ENCODE measurements at places on chromosomes 7 and 10.

- no peak for DNase-seq
Observed at GRCh38 chr10:80392250-80392649, 16.1 kb upstream of the PRXL2A start.

DNA sequence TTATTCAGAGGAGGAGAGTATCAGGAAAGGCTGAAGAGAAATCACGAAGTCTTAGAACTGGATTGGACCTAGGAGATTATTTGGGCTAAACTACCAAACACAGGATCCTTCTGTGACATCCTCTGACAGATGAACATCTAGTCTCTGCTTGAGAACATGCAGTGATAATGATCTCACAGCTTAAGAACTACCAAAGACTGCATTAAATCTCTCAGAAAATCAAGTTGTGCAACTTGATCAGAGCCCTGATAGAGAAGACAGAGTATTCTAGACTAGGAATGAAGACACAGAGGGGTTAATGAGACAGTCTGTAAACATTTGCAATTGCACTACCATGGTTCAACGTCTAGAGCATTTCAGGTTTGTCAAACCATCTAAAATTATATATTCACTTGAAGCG lies 37.1 kb upstream of the AGBL3 start:
- DNase-seq = peak; percentile 16

DNA sequence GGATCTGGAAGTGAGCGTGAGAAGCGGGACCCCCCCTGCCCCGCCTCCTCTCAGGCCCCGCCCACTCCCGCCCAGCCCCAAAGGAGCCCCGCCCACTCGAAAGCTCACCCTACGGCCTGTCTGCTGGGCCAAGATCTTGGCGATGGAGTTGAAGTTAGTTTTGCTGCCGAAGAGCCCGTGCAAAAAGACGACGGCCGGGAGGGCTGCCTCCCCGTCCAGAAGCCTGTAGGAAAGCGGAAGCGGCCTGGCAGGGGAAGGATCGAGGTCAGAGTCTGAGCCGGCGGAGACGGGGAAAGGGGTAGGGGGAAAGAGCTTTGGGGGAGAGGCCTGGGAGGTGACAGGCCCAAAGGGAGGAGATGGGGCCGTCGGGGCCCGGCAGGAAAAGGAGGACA lies 386 bp downstream of the ABHD11 start:
- DNase-seq = peak; percentile 93

GRCh38 chr10:84340187-84340586 lies 11.8 kb downstream of the CCSER2 start:
- DNase-seq = no peak

DNA sequence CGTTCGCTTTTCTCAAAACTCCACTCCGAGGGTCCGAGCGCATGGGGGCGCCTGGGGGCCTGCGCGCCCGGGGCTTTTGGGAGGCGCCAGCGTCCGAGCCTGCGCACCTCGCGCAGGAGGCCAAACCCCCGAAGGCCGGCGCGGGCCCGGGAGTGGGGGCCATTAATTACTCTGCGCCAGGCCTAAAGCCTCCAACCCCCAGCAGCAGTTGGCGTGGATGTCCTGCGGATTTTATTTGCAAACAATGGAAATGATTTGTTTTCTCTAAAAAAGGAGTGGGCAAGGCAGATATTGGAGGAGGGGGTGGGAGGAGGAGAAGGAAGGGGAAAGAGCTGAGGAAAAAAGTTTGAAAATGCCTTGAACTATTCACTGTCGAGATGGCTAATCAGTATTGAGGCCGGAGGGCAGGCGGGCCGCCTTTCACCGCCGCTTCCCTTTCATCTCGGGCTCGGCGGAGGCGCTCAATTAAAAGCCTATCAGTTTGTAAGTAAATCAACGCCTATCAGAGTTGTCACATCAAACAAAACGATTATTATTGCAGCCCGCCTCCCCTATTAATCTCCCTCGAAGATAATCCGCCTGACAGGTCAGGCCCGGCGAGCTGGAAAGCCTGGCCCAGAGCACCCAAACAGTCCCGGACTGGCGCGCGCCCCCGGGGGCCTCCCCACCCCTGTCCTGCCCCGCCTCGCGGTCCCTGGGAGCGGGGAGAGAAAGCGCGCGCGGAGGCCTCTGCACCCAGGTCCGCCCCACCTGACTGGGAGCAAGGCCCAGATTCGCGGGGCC lies 3.4 kb upstream of the ZNF503 start:
- DNase-seq = no peak

DNA sequence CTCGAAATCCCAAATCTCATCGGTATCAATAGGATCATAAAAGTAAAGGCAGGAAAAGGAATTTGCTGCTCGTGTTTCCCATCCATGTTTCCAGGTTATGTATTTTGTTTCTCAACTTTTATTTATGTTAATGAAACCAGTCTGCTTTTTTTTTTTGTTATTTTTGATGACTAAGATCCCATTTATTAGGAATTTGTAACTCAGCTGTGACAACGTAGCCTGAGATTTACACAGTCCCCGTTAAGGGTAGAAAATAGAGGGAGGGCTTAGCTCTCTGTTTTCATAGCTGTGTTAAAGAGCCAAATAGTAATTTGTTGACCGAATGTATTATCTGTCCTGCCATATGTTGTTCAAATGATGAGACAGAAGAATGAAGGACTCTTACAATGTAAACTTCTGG lies 164.0 kb downstream of the MGMT start:
- no peak for DNase-seq

GRCh38 chr7:100952641-100953040 lies 3.3 kb downstream of the MUC3A start:
- DNase-seq = no peak

GRCh38 chr10:49387071-49387470 lies 8.8 kb downstream of the DRGX start:
- peak; percentile 73 for DNase-seq

- no peak for DNase-seq
Observed at GRCh38 chr10:7085913-7086589, 324.8 kb downstream of the SFMBT2 start.

- no peak for DNase-seq
Observed at GRCh38 chr7:96061844-96062243, 260.1 kb downstream of the SLC25A13 start.

GRCh38 chr7:99923200-99923599 lies 3.9 kb upstream of the TRIM4 start:
- DNase-seq = no peak

DNA sequence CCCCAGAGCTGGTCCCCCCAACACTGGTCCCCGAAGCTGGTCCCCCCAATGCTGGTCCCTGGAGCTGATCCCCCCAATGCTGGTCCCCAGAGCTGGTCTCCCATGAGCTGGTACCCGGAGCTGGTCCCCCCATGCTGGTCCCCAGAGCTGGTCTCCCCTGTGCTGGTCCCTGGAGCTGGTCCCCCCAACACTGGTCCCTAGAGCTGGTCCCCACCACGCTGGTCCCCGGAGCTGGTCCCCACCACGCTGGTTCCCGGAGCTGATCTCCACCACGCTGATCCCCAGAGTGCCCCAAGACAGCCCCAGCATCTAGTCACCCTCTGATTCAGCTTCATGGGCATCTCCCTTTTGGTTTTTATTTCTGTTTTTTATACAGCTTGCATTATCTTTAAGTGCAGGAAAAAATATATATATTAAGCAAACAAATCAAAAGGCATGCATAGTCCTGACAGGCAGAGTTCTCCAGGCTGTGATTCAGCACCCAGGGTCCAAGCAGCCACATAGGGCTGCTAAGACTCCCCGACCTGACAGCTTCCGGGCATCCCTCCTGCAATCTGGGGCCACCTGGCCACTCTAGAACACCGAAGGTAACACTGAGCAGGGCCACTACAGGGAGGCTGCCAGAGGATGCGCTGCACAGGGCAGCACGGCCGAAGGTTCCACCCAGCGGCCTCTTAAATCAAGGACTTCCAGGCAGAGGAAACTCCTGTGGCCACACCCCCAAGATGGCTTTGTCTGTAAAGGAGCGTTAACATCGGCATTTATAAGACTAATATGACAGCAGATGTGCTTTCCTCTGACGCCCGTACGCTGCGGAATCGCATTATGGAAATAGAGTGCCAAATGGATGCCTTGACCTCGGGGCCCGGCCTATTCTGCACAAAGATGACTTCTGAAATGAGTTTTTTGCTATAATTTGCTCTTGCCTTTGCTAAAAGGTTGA lies 215.0 kb downstream of the PTPRN2 start:
- no peak for DNase-seq

DNA sequence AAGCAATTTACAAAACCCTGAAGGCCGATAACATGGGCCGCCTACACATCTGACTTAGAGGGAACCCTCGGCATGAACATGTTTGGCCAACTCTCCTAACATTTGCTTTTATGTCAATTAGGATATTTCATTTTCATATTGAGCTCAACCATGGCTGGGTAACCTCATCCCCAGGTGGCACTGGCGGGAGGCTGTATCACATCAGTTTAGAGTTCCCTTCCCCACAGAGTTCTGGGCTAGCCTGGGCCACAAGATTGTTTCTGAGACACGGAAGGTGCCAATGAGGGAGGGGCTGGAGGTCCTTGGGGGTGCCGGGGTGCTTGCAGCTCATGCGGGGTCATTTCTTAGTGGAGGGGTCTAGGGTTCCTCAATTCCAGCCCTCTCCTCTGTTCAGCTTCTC lies 386.5 kb upstream of the MKI67 start:
- DNase-seq = no peak

DNA sequence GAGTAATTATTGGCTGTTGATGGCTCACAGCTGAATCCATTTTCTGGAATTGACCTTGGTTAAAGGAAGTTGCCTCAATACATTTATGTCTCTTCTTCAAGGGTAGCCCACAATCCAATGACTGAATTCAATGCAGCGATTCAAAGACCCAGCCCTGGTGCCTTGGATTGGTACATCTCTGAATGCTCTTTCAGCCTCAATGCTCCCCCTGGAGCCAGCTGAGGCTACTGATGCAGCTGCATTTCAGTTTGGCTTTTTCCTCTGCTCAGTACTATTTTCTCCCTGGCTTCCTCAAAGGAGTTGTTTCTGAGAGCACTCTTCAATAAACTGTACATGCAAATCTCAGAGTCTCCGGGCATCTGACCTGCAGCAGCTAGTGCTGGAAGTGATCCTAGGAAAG lies 633 bp upstream of the EBLN1 start:
- DNase-seq = no peak

DNA sequence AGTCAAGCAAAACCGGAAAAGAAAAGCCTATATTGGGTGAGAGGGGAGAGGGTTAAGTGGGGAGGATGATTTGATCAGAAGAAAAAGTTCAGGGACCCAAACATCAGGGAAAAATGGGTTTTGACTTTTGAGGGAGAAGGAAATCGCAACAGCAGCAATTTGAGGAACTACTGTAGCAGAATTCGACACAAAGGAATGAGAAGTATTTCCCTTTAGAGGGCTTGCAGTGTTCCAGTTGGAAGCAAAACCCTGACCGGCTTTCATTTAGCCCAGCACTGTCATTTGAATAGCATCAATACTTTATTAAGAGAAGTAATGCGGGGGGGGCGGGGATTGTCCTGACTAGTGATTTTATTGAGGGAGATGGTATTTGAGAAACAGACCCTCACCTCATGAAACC lies 37.2 kb upstream of the GATA3 start:
- peak; percentile 58 for DNase-seq

GRCh38 chr7:17678896-17679295 lies 261.4 kb downstream of the SNX13 start:
- DNase-seq = no peak

DNA sequence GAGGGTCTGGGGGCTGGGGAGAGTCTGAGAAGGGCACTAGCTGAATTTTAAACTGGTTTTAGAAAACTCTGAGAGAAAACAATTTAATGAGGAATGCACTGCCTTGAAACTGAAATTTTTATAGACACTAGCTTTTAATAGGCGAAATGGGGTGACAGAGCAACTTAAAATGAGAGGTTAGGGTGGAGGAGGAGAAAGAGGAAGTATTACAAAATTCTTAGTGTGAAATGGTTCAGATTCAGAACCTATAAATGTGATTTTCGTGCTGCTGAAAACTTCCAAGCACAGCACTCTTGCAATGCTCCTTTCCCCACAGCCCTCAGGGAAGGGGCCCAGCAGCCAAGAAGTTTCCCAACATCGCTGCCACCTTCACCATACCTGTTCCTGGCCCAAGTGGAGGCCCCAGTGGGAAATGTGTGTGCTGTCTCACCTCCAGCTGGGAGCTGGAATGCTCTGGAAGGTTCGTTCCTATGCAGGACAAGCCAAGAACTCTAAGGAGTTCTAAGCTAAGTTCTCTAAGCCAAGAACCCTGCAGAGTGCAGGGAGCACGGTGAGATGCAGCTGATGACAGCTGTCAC lies 60.0 kb downstream of the ATXN7L1 start:
- DNase-seq = no peak

GRCh38 chr10:88540351-88540750 lies 42.8 kb downstream of the RNLS start:
- DNase-seq = no peak

DNA sequence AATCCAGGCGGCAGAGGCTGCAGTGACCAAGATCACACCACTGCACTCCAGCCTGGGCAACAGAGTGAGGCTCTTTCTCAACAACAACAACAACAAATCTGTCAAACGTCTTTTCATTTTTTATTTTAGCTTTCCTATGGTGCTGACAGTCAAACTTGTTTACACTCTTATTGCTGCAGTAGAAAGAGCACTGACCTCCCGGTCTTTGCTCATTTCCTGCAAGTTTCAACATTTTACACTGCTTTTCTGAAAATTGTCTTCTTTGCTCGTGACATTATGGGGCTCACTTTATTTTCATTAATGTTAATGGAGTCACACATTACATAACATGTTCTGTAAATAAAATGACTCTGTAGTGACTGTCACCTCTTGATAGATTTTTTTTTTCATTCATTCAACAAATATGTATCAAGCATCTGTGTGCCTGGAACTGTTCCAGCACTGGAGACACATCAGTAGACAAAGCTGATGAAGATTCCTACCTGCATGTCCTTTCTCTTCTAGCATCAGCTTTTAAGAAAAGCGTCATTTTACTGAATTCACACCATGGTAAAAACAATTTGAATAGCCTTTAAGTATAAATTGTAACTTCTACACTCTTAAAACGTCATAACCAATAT lies 277.3 kb downstream of the CELF2 start:
- no peak for DNase-seq

DNA sequence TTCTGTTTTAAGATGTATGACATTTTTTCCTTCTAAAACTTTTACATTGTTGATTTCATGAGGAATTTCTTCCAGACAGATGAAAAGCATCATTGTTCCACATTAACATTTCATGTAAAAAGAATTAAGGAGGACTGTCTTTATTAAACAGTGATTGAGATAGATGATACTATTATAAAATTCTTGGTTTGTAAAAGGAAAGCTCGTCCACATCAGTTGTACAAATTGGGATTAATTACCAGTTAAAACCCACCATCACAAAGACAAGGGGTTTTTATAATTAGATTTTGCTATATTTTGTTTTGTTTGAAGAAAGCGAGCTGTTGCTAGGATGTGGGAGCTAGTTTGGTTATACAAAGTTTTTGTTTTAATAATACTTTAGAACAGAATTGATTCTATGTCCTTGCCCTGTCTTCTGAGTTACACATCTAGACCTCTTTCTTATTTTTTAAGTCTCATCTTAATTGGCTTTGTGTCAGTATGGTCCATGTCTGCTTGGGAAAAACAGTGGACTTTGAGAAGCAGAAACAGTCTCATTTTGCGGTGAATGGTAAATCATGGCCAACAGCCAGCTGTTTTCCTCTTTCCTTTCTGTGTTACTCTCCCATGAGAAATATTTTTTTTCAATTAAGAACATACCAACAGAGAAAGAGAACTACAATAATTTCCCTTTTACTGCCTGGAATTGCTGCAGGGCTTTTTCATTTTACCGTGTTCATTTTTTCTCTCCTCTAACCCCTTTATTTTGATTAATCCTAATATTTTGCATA lies 3.2 kb downstream of the TES start:
- DNase-seq = no peak

Measured in GM03348 (cell line).